ENCODE measurements at places on chromosomes 3 and 15.

- no peak for DNase-seq
Measured at GRCh38 chr15:91329914-91330313, 229.9 kb downstream of the SV2B start.

DNA sequence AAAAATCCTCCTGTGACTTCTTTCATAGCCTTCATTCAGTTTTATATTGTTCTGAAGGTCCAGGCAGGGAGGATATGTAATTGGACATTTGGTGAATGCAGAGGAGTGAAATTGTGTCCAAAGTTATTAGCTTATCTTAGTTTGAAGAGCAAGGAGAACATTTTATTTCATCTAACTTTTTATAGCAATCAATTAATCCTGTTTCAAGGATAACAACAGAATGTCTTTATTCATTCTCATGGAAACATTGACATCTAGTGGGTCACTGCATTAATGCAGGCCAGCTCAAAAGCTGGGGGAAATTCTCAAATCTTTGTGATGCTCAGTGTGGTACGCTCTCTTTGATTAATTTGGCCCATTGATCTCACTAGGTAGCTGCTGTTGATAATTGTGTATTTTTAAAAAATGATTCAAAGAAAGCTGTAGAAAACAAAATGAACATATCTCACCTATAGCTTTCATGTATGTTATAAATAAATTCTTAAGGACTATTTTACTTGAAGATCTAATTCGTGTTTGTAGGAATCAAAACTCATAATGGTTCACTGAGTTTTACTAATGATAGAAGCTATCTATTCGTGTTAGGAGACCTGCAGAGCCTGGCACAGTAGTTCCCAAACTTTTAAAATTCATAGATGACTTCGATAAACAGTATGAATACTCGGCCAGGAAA lies 150.8 kb upstream of the KCNMB2 start:
- peak; percentile 31 for DNase-seq

DNA sequence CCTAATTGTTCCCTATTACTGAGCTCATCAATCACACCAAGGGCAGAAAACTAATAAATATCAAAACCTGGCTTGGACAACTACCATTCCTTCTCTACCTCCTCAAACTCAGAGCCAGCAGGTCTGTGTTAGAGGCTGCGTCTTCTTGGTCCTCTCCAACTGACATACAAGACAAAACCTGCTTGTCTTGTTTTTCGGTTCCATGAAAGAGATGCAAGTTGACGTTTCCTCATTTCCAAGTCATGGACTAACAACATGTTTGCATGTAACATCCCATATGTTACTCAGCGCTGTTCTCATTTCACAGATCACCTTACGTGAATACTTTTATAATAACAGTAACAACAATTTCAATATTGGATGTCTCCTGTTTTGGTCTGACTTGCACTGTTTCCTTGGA lies 110.9 kb downstream of the LMLN start:
- no peak for DNase-seq

DNA sequence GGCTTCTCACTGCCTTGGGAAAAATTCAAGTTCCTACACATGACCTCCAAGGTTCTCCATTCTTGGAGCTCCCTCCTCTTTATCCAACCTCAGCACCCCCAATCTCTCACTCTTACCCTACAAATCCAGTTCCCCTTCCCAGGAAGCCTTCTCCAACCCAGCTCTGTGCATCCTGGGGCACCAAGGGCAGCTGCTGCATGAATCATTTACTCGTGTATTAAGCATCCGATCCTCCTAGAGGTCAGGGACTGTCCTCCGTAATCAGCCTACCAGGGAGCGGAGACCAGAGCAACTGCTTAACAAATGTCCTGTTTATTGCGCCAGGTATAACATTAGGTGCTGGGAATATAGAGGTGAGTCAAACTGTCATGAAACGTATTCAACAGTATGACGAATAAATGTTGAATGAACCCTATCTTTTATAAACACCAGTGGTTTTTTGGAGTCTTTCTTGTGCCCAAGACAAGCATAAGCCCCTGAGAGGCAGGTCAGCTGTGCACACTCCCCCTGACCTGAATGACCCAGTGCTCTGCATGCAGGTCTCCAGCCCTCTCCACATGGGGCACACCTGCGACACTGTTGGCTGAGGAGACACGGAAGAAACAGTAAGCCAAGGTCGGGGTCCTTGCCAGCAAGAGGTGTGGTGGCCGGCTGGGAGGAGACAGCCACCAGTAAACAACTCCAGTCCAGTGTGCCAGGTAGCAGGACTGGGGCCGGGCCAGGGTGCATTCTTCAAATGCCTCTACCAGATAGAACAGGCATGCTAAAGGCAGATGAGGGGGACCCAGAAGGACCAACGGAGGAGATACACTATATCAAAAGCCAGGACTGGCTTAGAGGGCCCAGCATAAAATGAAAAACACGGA lies 27.6 kb downstream of the ANP32A start:
- DNase-seq: no peak

DNA sequence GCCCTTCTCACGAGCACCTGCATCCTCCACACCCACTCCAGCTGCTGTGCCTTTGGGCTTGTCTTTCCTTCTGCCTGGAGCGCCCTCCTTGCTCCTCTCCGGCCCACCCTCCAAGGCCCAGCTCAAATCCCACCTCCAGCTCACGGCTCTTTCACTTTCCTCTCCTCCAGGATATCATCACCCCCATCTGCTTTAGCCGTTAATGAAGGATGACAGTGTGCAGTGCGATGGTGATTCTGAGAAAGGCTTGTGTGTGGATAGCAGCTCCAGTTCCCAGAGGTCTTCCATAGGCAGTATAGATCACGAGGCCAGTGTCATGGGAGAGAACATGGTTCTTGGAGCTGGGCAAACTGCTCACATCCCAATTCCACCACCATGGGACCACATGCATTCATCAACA lies 237.4 kb downstream of the TLE3 start:
- DNase-seq: no peak

DNA sequence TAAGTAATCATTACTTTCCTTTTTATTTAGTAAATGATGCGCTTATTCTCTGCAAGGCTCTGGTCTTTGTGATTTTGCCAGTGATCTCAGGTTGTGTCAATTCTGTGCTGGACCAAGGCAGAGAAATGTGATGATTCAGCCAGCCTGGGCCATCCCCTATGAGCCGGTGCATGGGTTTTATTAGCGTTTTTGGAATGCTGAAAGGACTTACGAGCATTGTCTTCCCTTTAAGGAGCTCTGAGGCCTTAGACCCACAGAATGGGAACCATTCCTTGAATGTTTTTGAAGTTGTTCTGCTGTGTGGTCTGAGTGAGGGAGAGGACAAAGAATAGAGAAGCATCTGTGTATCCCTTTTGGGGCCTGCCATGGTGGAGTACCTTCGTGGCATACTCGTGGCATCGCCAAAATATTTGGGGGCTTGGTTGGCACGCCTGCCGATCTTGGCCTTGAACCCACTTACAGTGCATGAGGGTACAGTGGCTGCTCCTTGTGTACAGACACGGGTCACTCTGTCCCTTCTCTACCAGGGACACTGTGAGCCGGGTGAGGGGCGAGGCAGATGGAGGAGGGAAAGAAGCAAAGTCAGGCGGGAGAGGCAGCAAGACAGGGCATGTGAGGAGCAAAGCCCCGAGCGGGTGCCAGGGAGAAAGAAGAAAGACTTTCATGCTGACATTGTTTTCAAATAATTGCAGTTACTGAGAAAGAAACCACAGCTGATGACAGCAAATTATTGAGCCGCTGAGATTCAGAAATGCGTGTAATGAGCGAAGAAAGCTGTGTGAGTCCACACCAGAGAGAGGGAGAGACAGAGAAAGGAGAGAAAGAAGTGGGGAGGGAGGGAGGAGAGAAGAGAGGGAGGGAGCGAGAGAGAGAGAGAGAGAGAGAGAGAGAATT lies 269.4 kb upstream of the RGMA start:
- no peak for DNase-seq

DNA sequence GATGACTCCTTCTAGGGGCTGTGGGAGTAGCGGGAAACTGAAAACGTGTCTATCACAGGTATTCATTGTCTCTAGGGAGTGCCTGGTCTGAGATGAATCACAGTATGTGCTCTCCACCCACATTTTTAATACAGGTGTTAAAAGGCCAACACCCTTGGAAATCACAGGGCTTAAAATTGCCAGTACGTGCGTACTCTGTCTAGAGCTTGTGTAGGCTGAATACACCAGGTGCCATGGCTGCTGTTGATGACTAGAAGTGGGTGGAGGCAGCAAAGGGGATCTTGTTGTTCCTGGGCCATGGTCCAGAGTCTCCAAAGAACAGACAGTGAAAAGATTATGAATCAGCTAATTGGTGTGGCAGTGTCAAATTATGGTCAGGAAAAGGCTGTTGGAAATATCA lies 35.1 kb upstream of the P3H2 start:
- no peak for DNase-seq

DNA sequence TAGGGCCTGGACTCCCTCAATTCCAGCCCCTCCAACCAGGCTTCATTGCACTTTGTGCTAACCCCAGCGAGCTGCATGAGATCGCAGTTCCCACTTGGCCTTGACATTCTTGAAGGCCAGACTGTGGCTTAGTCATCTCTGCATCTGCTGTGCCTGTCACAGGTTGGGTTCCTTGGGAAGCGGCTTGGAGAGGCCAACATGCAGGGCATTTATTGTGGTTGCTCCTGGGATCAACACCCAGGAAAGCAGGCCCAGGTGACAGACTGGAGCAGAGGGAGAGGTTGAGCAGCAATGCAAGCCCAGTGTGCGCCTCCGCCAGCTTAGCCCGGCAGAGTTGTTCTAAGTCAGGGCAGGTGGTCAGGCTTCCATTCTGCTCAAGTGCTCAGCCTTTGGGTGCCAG lies 10.5 kb downstream of the ABCF3 start:
- DNase-seq: no peak

DNA sequence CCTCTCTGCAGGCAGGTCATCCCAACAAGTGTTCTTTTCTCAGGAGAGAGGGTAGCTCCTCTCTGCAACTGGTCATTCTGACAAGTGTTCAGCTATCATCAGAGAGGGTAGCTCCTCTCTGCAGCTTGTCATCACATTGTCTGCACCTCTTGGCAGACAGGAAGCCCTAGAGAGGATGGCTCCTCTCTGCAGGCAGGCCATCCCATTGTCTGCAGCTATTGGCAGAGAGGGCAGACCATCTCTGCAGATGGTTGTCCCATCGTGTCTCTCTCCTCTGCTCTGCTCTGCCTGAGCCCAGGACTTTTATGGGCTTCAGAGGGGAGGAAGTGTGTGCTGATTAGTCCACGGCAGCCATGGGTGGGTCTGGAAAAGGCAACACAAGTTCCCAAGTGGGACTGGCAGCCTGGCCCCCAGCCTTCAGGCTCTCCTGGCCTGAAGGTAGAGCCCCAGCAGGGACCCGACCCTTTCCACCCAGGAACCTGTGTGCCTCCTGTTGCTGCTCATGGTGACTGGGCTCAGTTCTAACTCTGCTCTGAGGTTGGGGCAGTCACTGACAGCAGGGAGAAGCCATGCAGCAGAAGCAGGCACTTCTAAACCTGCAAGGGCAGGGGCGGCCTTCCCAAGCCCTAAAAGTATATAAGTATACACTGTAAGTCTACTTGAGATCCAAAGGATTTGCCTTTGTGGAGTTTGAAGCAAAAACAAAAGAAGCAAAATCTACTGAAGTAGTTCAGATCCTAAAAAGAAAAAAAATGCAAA lies 637.9 kb downstream of the PLOD2 start:
- DNase-seq: no peak

DNA sequence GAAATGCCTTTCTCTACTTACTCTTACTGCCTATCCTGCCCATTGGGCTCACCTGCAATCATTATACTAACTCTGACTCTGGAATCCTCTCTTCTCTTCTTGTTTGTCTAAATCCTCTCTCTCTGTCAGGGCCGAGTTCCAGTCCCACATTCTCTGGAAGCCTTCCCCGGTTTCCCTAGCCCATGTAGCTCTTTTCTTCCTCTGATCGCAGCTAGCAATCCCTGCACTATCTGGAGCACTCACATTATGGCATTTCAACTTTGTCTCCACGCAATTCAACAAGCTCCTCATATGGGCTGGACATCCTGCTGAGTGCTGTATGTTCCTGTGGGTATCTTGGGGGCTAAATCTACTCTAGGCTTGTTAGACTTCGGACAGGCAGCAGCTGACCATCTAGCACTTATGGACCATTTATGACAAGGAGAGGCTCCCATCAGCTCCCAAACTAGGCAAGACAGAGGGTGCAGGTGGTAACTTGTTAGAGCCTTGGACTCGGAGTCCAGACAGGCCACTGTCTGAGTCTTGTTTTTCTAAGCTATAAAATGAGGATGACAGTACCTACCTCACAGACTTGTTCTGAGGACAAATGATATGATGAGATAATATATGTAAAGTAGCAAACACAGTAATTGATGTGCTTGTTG lies 58.3 kb downstream of the EPHB3 start:
- DNase-seq: no peak

DNA sequence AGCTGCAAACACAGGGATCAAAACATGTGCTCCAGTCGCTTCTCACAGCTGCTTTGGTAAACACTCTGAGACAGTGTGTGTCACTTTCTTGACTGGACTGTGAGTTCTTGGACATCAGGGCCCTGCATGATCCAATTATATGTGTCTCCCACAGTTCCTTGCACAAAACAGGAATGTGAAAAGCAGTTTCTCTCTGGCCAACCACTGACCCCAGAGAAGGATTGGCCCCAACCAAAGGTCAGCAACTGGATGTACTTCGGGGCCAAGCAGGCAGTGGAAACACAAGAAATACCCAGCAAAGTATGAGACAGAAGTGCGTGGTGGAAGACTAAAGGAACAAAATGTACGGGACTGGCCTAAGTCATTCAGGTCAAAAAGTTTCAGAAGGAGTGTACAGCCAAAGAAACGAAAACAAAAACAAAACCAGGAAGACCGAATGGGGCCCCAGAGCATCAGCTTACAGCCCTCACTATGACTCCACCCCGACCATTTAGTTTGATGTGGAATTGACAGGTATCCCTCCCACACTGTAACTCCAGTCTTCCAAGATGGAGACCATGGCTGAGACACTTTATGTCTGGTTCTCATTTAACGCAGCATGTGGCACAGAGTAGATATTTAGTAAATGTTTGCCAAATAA lies 76.7 kb upstream of the LPP start:
- DNase-seq: peak; percentile 6

DNA sequence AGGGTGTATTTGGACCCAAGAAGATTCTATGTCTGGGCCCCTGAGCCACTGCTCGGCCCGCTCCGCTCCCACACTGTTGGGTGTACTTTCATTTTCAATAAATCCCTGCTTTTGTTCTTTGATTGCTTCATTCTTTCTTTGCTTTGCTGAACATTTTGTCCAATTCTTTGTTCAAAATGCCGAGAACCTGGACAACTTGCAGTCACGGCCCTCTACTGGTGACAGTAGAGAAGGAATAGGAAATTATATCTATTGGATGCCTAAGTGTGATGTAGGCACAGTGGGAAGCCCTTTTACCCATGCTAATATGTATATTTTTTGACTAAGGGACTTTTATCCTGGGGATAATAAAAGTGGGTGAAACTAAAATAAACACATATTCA lies 340.8 kb downstream of the LRRC3B start:
- no peak for DNase-seq

DNA sequence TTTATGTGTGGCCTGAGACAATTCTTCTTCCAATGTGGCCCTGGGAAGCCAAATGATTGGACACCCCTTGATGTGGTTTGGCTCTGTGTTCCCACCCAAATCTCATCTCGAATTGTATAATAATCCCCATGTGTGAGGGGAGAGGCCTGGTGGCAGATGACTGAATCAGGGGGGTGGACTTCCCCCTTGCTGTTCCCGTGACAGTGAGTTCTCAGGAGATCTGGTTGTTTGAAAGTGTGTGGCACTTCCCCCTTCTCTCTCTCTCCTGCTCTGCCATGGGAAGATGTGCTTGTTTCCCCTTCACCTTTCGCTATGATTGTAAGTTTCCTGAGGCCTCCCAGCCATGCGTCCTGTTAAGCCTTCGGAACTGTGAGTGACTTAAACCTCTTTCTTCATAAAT lies 60.1 kb upstream of the PARL start:
- DNase-seq: no peak

GRCh38 chr3:150090006-150090405 lies 119.3 kb upstream of the PFN2 start:
- no peak for DNase-seq
